Peyer's patch (tissue), 4 donors: ENCODE measurements at places on chromosomes 7 and 10.

GRCh38 chr10:9009505-9009904, 955.0 kb downstream of the GATA3 start:
- DNase-seq, result no peak

GRCh38 chr10:1485357-1485756, 252.0 kb downstream of the ADARB2 start:
- DNase-seq, result no peak

DNA sequence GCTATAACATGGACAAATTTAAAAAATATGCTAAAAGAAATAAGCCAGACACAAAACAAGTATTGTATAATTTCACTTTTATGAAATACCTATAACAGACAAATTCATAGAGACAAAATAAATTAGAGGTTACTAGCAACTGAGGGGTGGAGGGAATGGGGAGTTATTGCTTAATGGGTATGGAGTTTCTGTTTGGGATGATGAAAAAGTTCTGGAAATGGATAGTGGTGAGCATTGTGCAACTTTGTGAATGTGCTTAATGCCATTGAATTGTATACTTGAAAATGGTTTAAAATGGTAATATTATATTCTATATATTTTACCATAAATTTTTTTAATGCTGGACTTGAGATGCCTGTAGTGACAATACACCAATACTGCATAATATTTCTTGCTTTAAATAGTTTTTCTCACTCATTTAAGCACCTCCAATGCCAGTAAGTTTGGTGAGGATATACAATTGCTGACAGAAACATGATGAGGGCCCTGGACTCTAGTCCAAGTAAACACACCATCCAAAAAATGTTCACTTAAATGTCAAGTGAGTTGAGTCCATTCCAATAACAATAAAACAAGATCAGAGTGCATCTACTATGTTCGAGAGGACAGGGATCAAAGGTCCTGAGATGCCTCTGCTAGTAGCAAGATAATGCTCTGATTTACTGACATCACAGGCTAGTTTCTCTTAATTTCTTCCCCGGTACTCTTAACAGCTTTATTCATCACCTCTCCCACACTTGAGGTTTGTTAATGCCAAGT, 71.9 kb downstream of the NT5C2 start:
- DNase-seq, result no peak

- no peak for DNase-seq
Measured at GRCh38 chr7:115662120-115662519, 368.4 kb downstream of the TFEC start.

GRCh38 chr10:107666214-107666613, 501.7 kb upstream of the SORCS1 start:
- no peak for DNase-seq

GRCh38 chr7:116135306-116135705, 75.0 kb upstream of the TES start:
- DNase-seq, result no peak

GRCh38 chr7:4769761-4770160, 5.7 kb upstream of the AP5Z1 start:
- DNase-seq, result no peak

DNA sequence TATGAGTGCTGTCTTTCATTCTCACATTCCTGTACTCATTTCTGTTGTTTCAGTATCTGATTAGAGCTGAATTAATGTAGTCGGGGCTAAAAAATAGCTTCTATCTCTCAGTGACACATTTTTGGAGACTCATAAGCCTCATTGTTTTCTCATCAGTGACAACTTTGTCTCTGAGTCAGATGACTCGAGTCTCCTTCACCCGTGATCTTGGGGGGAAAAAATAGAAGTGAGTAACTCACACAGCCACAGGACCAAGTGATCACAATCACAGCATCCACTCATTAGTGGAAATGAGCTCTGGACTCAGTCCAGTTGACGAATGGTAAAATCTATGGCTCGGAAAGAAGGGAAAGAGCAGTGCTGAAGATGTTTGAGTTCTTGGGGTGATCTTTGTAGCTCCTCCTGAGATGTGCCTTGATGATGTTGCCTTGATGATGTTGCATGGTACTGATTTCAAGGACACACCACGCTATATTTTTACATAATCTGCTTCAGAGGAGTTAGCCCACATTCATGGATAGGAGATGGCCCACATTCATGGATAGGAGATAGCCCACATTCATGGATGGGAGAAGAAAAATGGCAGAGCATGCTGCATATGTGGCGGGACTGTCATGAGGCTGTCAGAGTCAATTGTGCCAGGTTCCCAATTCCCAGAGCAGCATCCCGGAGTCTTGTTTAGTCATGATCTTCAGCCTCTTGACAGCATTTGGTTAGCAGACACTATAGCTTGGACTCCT, 214.7 kb downstream of the CELF2 start:
- no peak for DNase-seq

DNA sequence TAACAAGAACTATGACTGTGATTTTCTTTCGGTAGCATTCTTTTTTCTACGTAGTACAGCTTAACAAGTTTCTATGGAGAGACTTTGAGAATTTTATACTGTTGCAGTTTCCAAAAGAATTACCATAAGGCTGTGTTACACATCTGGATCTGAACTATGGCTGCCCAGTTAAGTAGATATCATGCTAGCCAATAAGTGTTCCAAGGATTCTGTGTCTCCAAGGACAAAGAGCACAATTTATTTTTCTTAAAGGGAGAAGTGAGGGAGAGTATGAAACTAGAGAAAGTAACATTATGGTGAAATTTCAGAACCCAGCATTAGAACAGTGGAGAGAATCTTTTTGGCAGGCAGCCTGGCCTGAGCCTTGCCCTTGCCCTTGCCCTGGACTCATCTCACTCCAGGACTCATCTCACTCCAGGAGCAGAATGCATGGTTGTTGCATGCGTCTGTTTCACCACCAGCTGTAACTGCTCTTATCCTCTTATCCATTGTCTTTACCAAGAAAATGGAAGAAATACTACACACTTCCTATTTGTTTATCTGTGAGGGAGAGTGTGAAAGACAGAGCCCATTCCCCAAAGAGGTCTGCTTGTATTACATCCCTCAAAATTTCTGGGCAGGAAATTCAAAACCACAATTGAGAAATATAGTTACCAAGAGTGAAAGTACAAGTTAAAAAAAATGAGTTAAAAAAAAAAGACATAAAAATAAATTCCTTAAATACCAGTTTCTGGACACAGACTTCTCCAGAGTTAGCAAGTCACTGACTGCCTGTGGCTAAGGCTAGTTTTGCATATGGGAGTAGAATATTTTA, 1067.5 kb downstream of the NRG3 start:
- DNase-seq, result no peak

- DNase-seq, result no peak
Measured at GRCh38 chr10:95661818-95662217, 5.3 kb upstream of the ALDH18A1 start.

DNA sequence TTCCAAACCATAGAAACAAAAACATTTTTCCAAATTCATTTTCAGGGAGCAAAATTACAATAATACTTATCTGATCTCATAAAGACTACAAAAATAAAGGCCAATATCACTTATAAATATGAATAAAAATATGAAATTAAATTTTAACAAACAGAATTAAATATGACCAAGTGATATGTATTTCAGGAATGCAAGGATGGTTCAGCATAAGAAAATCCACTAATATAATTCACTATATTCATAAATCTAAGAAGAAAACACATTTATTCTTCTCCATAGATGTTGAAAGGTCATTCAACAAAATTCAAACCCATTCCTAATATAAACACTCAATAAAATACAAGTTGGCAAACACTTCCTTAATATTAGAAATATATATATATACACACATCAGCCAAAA, 115.2 kb upstream of the TMEM168 start:
- DNase-seq, result no peak
